ENCODE measurements at places on chromosomes 4 and X.
A peak's percentile ranks its signal among the peaks of the same experiment; 100 is the strongest.

DNA sequence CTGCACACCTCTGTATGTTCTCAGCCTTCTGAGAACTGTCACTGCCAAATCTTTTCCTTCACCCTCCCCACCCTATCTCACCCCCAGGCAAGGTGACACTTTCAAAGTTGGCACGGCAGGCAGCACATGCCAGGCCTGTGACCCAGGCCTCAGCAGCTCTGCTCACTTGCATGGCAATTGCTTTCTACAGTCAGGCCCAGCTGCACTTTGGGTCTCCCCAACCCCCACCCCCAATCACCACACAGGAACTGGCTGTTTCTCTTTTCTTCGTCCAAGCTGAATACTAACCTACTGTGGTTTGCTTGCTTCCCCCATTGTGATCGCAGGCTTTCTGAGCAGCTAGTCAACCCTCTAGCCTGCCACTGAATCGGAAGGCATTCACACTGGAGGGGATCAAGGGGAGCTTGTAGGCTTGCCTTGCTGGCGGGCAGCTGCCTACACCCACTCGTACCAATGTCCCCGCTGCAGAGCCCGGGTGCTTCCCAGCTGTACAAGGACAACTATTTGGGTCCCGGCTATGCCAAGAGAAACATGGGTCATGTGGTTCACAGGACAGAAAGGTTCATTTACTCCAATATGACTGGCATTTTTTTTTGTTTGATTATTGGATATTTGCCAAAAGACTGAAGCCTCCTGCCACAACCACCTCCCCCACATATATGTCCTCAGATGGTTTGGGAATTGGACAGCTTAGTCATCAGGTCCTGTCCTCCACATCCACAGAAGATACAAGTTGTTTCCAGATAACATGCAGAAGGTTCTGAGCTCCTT is 28.1 kb downstream of the SLC25A43 start:
- DNase-seq, result peak; percentile 46

DNA sequence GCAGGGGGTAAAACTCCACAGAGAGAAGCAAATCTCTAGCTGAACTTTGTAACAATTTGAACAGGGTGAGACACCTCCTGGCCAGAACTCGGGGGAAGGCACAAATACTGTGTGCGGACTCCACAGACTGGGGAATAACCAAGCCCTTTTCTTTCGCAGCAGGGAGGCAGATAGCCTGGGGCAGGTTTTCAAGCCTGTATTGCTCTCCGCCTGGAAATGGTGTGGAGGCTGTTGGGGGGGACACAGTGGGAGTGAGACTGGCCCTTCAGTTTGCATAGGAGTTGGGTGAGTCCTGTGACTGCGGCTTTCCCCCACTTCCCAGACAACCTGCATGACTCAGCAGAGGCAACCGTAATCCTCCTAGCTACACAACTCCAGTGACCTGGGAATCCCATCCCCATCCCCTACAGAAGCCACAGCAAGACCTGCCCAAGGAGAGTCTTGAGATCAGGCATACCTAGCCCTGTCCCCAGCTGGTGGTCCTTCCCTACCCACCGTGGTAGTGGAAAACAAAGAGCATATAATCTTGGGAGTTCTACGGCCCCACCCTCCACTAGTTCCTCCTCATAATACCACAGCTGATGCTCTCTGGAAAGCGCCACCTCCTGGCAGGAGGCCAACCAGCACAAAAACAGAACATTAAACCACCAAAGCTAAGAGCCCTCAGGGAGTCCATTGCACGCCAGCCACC is 12.9 kb upstream of the SMPX start:
- DNase-seq, result no peak

GRCh38 chrX:6052111-6052745 is 176.4 kb downstream of the NLGN4X start:
- DNase-seq, result peak; percentile 11

DNA sequence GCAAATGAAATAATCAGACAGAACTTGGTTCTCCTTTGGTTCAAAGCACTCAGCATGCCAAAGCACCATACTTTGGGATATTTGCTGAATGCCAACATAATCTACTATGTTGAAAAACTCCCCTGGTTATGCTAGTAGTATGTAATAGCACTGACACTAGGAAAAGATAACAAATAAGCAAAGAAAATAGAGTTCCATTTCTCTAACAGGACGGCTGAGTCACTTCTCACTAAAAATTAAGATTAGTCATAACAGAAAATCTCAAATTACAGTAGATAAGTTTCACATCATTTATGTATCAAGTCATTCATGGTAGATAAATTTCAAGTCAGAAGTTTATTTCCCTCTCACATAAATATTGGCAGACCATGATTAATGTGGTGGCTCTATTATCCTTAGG is 17.9 kb downstream of the PDHA2 start:
- DNase-seq, result peak; percentile 16

- no peak for DNase-seq
Observed at GRCh38 chr4:3368841-3369760, 72.7 kb upstream of the HGFAC start.

- DNase-seq, result no peak
Observed at GRCh38 chr4:154939851-154940250, 158.8 kb downstream of the RBM46 start.

DNA sequence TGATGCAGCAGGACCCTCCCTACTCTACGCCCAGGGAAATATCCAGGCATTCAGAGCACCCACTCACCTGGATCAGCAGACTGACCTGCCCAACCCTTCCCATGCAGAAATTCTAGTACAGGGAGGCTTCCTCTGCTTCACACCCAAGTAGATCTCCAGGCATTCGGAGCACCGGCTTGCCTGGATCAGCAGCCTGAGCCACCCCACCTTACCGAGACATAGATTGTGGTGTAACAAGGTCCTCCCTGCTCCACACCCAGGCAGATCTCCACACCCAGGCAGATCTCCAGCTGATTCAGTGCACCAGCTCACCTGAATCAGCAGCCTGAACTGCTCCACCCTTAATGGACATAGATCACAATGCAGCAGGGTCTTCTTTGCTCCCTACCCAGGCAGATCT is 215.1 kb upstream of the CPEB2 start:
- no peak for DNase-seq

GRCh38 chr4:74466242-74466641 is 21.3 kb downstream of the AREG start:
- DNase-seq, result no peak

DNA sequence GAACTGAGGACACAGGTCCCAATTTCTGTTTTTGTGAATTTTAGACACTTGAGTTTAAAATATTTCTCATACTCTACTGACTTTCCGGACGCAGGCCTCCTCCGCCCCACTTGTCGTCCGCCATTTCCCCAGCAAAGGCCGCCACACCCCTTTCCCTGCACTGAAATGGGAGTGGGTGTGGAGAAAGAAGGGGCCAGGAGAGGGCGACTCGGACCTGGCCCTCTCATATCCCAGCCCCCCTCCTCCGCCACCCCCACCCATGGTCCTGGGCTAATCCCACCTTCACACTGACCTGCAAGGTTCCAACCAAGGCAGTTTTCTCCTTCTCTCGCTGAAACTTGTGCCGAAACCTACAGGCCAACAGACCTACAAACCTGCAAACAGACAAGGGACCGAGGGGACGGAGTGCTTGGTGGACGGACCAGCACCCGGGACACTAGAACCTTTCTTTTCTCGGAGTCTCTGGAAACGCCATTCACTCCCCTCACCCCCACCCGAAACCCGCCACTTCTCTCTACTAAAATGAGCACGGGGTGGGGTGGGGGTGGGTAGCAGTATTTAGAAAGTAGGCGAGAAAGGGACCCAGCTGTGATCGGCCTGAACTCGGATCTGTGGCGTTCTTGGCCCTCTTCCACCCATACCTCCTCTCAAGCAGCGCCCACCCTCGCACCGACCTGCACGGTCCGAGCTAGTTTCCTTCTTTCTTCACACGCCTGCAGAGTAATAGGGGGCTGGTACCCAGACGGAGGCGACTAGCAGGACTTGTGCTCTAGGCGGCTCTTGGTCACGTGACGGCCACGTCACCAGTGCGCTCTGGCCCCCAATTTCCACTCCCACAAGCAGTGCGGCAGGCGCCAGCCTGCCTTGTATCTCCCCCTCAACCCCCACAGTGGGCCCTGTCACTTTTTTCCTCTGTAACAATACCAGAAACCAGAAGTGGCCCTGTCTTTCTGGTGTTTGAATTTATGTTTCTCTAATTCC is at the start of gene ARMCX6:
ARMCX6 (minus strand) TSS at position 790 of the 981 bp plus-strand sequence. CDS start 1,380 bp downstream, outside the sequence.
- peak; percentile 73 for DNase-seq

- no peak for DNase-seq
Observed at GRCh38 chr4:104210420-104210819, 284.3 kb downstream of the CXXC4 start.

DNA sequence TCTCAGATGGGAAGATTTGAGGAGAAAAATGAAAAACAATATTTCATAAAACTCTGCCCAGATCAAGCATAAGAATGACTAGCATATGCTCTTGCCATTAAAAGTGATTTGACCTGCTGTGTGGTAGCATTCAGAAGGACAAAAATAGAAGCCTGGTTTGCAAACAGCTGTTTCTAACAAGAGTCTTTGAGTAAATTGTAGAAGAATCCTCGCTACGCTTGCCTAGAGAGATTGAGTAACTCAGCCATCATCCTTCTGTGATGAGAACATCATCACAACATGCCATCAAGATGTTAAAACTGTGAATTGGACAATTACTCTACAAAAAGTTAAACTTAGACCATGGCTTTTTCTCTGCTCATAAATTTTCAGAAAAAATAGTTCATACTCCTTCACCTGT is 168.9 kb upstream of the PUDP start:
- no peak for DNase-seq

DNA sequence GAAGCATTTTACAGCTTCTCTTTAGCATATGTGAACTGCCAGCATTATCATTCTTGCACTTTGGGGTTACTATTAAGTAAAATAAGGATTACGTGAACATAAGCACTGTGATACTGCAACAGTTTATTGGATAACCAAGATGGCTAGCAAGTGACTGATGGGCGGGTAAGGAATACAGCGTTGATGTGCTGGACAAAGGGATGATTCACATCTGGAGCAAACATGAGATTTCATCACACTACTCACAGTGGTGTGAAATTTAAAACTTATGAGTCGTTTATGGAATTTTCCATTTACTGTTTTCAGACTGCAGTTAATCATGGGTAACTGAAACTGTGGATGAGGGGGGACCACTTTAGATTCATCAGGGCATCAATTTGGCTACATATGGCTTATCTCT is 16.0 kb downstream of the NBDY start:
- peak; percentile 65 for DNase-seq

DNA sequence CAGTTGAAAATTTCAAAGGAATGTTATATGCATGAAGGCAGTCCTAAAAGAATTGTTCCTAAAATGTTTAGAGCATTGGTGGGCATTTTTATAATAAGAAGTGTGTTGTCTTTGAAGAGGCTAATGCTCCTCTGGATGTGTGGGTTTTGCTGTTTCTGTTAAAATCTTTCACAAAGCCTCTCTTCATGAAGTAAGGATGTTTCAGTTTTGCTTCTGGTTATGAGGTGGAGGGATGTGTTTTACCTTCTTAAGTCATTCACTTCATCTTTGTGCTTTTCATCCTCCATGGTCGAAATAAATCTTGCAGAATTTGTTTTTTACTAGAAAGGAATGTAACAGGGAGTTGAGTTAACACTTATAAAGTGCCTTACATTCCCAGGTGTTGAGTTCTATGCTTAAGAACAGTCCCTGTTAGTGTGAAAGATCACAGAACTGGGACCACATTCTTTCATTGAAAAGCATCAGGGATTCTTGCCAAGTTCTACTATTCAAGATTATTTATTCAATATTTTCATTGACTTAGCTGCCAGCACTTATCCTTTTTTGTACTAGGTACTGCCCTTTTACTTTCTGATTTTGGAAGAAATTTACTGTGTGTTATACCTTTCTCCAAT is 21.1 kb downstream of the FHIP1A start:
- no peak for DNase-seq

- no peak for DNase-seq
Observed at GRCh38 chrX:55026143-55026542, 4.6 kb downstream of the ALAS2 start.

DNA sequence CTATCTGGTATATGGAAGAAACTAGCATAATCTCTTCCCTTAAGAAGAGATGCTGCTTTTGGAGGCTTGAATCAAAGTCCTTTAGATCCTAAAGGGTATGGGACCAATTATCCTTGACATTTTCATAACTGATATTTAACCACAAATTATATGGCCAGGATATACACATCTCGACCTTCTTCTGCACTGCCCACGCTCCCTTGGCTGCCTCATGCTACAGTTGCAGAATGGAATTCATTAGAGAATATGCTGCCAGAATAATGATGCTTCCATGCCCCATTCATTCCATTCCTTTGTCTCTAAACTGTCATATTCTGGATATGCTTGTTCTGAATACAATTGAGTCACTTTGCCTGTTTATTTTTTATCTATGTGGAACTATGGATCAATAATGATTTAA is 157.1 kb upstream of the PACRGL start:
- DNase-seq, result no peak

DNA sequence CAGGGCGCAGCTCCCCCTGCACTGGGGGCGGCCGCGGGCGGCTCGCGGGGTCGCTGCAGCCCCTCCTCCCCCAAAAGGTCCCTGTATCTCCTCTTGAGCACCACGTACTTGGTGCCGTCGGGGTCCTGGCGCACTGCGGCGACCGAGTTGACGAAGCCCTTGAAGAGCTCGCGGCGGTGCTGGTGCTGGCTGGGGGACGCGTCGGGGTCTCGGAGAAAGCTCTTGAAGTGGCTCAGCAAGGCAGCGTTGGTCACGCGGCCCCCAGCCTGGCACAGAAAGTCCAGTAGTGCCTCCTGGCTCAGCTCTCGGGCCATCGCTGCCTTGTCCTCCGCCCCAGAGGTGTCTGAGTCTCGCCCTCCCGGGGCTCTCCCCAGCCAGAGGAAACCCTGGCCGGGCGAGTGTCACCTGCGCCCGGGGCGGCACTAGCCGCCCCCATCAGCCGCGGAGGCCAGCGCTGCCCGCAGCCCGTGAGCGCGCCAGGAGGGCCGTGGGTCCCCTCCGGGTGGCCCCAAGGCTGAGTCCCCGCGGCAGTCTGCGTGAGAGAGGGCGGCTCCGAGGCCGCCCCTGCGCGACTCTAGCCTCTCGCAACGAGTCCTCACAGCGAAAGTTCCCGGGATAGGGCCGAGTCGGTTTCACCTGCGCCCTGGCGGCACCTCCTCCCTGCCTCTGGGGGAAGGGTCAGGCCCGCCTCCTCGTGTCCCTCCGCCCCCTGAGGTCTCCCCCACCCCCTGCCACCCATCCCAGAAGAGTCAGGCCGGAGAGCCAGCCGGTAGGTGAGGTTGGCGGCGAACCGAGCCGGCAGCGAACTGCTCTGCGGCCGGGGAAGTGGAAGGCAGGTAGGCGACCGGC is at the start of gene SOWAHB:
SOWAHB (minus strand) TSS at position 609 of the 849 bp plus-strand sequence; CDS start at position 314, 295 bp downstream.
- DNase-seq, result no peak

DNA sequence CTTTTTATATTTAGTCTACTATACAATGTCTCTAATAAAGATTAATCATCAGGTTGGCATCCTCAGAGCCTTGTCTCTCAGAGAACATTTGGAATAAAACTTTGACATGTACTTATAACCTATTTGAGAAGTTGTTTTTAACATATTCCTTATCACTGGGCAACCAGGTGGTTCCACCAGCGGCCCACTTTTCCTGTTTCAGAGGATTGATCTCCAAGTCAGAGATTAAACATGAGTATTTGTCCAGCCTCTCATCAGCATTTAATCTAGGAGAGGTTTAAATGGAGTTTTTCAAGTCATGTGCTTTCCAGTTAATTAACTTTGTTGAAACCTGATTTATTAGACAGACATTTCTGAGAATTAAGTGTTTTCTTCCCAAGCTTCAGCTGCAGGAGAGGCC is 345.5 kb downstream of the GRXCR1 start:
- no peak for DNase-seq

- DNase-seq, result no peak
Observed at GRCh38 chr4:87317527-87317926, 5.2 kb downstream of the HSD17B13 start.
